ENCODE measurements at places on chromosomes 3 and 15.

GRCh38 chr3:39911465-39912309, 102.3 kb downstream of the MYRIP start:
- no peak for DNase-seq

GRCh38 chr3:172524611-172525010, 1.4 kb upstream of the TNFSF10 start:
- DNase-seq: no peak

GRCh38 chr3:140092848-140093536, 158.0 kb downstream of the CLSTN2 start:
- no peak for DNase-seq

DNA sequence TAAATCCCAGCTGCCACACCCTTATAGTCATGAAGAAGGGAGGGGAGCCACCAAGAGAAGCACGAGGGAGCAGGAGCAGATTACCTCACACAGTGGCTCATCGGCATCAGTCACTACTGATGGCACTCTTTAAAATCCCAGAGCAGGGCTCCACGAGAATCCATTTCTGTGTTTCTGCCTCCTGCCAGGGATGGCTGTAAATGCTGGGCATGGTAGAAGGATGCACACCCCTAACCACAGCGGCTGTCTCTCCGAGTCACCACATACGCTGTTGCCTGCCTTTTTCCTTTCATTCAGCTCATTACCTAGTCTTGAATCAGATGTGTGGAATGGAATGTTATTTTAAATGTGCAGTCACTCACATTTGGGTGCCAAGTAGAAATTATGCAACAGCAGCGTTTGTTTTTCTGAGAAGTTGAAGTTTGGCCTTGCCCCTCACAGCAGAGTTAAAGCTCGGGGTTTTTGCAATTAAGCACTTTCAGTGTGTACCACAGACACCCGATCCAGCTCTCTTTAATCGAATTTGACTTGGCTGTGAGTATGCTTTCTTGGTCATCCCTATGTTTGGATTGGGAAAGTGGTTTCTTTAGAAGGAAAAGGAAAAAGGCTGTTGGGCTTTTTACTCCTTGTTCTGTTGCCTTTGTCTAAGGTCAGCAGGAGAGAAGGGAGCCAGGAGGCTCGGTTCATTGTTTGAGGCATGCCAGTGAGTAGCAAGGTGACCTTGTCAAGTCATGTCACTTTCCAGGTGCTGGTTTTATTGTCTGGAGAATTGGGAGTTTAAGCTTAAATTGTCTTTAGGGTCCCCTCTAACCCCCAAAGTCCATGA, 284.2 kb upstream of the TPM1 start:
- no peak for DNase-seq

All from stimulated activated CD8-positive, alpha-beta memory T cell treated with anti-CD3 and anti-CD28 coated beads, Interleukin-7, amount 100 ng/mL, for 24 hours (primary cell).